ENCODE measurements at places on chromosomes 6 and 20.

GRCh38 chr20:2713285-2713684 is 20.7 kb downstream of the EBF4 start:
- no peak for DNase-seq

GRCh38 chr20:36461600-36462439 is 79.5 kb upstream of the MYL9 start:
- DNase-seq, result no peak

GRCh38 chr6:75333676-75334200 is 49.1 kb upstream of the TMEM30A start:
- no peak for DNase-seq

- DNase-seq, result no peak
Measured at GRCh38 chr6:44202972-44203750, 13.6 kb upstream of the MYMX start.

DNA sequence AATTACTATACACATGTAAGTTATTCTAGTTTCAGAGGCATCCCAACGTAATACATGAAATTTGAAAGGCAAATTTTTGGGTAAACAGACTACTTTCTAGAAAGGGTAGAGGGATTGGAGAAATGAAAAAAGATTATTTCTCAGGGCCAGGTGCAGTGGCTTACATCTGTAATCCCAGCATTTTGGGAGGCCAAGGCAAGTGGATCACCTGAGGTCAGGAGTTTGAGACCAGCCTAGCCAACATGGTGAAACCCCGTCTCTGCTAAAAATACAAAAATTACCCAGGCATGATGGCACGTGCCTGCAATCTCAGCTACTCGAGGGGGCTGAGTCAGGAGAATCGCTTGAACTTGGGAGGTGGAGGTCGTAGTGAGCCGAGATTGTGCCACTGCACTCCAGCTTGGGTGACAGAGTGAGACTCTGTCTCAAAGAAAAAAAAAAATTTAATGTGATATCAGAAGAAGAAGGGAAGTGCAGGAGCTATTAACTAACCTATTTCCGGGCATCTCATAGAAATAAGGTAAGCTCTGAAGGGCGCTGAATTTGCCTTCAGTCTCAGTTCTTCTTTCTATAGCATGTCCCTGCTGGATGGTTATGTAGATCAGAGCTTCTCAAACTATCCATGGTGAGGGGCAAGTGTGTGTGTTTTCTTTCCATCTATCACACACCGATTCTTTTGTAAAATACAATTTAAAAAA is 100.3 kb upstream of the MTHFD1L start:
- DNase-seq, result no peak
